ENCODE measurements at places on chromosomes 13 and 19.

GRCh38 chr13:20686863-20687579 is 16.5 kb upstream of the IL17D start:
- no peaks in the 10 kb centered on the region for H3K36me3 ChIP-seq
- no peak for DNase-seq
- H3K27ac ChIP-seq = no peak overlapping the region
- H3K4me3 ChIP-seq = no peak overlapping the region
- no peaks in the 10 kb centered on the region for H3K4me1 ChIP-seq

DNA sequence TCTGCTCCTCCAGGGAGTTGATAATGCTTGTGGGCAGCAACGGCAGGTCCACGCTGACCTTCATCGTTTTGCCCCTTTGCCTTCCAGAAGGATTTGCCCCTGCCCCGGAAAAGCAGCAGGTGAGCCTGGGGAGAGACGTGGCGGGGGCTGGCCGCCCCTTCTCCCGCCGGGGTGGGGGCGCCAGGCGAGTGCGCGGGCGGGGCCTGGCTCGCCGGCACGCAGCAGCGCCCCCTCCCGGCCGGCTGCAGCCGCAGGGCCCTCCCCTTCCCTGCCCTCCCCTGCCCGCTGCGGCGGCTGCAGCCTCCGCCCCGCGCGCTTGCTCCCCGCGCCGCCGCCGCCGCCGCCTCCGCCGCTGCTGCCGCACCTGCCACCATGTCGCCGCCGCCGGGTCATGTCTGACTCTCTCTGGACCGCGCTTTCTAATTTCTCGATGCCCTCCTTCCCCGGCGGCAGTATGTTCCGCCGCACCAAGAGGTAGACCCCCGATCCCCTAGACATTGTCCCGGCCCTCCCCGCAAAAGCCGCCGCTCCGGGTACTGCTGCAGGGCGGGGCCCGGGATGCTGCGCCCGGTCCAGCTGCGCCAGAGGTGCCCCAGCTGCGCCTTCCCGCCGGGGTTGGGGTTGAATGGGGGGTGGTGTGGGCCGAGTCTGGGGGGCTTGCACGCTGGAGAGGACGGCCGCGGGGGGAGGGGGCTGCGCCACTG is at the start of gene MAST1:
TSS of gene MAST1 (plus strand) at position 334 of the 704 bp plus-strand sequence. CDS start at position 392, 58 bp downstream.
- no peak for DNase-seq
- H3K36me3 ChIP-seq = no peaks in the 10 kb centered on the region
- no peak within 1 kb of the TSS for H3K27ac ChIP-seq

DNA sequence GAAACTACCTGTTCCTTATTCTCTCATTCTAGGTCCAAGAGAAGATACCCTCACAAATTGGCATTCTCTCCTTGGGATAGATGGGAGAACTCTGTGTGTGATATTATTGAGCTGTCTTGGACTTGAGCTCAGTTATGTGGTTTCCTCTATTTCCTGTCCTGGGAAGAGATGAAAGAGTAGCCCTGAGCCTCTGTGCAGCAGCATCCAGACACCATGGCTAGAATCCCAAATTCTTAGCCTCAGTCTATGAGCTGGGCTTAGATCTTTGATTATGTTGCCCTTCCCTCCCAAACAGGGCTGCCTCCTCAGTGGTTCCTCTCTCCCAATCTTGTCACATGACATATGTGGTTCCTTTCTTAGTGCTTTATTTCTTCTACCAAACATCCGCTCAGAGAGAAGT is 290.7 kb downstream of the SPRY2 start:
- no peaks in the 10 kb centered on the region for H3K27me3 ChIP-seq
- no peak overlapping the region for H3K4me3 ChIP-seq
- peaks cover 26% of the 10 kb centered on the region for H3K4me1 ChIP-seq
- H3K36me3 ChIP-seq = no peaks in the 10 kb centered on the region
- no peak overlapping the region for H3K27ac ChIP-seq

GRCh38 chr19:54329476-54330165 is 9.3 kb downstream of the LILRA4 start:
- peak; percentile 42 for DNase-seq
- no peaks in the 10 kb centered on the region for H3K4me1 ChIP-seq
- H3K36me3 ChIP-seq = no peaks in the 10 kb centered on the region
- no peak overlapping the region for H3K4me3 ChIP-seq
- no peak overlapping the region for H3K27ac ChIP-seq

- H3K4me1 ChIP-seq = no peaks in the 10 kb centered on the region
- DNase-seq = no peak
Measured at GRCh38 chr13:84096216-84096615, 213.9 kb upstream of the SLITRK1 start.

- H3K4me1 ChIP-seq = no peaks in the 10 kb centered on the region
- H3K4me3 ChIP-seq = no peak overlapping the region
- H3K27ac ChIP-seq = no peak overlapping the region
- H3K36me3 ChIP-seq = no peaks in the 10 kb centered on the region
Measured at GRCh38 chr19:31139871-31140505, 209.2 kb downstream of the TSHZ3 start.

Data from pancreas (tissue), 10 donors.